ENCODE measurements at places on chromosomes 13 and 19.

DNA sequence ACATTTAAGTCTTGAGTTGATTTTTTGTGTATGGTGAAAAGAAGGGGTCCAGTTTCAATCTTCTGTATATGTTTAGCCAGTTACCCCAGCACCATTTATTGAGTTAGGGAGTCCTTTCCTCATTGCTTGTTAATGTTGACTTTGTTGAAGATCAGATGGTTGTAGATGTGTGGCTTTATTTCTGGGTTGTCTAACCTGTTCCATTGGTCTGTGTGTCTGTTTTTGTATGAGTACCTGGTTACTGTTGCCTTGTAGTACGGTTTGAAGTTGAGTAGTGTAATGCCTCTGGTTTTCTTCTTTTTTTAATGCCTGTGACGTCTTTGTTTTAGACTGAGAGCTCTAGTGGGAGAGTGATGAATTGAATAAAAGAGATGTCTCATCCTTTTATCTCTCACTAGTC is 83.2 kb downstream of the NBEA start:
- DNase-seq, result no peak

DNA sequence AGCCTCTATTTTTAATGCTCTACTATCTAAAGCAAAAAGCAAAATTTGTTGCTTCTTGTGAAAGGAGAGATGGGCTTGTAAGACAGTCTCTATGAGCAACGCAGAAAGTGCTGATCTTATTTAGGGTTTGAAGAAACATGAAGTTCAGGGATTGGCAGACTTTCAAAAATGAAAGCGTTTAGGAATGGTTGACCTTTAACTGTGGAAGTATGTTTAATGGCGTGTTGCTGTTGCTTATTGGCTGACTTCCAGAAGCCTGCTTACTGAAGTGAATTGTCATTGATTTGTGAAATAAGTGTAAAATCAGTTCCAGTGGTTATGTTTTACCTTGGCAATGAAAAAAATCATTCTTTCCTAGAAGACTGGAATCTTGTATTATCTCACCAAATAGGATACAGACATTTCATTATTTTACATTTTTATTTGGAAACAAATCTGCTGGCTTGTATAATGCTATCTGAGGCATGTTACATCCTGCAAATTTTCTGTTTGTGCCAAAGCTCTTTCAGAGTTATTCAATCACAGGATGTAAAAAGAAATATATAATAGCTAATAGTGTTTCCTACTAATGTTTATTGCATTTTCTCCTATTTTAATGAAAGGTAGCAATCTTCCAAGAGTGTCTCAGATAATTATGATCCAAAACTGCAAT is 221.3 kb upstream of the SLITRK6 start:
- DNase-seq, result no peak

DNA sequence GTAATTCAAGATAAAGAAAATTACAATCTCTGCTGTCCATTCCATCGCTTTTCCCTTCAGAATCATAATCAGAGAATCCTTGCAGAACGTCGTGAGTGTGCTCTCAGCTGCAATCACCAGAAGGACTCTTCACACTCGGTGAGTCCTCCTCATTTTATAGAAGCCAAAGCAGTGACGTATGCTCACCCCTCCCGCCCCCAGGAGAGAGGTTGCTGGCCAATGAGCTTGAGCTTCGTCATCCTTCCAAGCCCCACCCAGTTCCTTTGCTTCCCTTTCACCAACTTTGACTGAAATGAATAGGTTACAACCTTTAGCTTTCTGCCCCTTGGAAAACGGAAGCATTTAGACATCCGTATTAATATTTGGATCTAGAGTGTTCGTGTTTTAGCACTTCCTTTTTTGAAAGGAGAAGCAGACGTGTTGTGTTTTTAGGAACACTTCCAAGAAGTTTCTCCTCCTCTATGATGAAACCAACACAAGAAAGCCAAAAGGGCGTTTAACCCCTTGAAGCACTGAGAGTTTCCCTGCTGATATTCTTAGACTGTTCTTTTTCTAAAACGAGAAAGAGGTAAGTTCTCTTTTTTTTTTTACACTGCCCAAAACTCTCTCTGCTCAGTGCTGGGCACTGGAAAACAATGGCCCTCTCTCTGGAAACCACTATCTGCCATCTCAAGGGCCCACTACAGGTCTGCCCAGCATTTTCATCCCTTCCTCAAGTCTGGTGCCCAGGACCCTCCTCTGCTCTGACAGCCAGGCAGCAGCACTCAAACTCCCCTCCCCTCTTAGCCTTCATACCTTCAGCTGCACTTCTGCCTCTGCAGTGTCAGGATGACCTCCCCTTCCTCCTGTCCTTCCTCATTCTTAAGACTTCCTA is 44.3 kb upstream of the CEACAM21 start:
- no peak for DNase-seq

DNA sequence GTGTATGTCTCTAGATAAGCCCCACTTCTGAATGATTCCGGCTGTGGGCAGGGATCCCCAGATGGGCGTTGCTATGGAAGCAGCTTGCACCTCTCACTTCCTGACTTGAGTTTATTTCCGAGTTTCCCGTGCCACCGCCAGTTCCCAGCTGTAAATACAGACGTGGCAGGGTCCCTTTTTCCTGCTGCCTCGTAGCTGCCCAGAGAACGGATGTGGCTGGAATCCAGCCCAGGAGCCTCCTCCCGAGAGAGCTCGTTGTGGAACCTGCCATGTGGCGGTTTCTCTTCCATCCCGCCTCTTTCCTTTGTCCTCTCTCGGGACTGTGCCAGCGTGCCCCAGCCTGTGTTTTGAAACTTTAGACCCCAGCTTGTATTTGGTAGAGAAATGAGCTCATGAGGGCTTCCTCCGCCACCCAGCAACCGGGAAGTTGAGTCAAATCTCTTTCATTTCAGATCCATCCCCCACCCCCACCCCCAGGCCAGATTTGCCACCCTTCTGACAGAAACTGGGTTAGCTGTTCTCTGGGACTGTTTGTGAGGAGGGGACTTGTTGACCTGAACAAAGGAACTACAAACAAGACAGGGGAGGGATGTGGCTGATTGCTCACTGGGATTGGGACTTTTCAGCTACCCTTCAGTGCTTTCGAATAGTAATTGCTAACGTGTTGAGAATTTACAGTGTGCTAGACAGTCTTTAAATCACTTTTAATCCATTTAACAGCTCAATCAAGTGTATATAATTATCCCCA is 96.6 kb downstream of the SIPA1L3 start:
- no peak for DNase-seq

DNA sequence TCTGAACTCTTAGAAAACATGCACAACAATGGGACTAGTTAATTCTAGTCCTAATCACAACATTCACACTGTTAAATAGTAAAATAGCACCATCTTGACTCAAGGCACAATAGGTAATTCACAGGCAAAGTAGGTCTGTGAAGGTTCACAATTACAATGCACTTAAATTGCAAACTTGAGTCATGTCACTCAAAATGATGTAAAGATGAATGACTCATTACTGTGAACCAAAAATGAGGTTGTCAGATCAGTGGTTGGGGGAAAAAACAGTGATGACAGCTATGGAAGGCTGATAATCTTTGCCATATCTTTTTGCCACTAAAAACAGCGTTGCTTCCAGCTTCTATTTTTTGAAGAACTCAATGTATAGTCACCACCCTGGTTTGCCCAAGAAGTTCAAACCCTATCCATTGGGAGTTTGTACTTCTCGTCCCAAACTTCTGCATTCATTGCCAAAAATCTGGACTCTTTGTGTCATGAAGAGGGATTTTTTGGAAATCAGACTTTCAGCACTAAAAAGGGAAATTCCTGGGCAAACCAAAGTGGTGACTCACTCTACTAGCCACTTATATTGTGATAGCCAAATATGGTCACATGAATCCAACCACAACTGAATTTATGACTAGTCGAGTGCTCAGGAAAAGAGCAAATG is 200.9 kb upstream of the TMTC4 start:
- no peak for DNase-seq

- no peak for DNase-seq
These were observed 55.5 kb downstream of the TBC1D4 start for GRCh38 chr13:75426421-75426820.

GRCh38 chr19:14433554-14434501 is 722 bp downstream of the PKN1 start:
- DNase-seq, result no peak

- DNase-seq, result no peak
These were observed 5.6 kb upstream of the KLK13 start for GRCh38 chr19:51070334-51071094.

DNA sequence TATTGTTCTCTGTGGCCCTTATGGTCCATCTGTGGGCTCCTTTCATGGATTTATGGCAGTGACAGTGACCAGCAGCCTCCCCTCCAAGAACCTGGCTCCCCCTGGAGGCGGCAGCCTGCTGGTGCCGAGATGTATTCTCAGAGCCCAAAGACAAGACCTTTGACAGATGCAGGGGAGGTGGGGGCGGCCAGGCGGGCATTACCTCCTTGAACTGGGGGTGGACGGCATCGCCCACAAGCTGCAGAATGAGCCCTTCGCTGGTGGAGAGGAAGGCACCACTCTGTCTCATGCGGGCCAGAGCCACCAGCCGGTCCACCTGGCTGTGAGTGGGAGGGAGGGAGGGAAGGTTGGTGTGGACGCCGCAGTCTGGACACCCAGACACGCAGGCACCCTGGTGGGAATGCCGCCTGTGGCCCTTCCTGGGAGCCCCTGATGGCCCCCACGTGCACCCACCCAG is 6.6 kb downstream of the ISOC2 start:
- DNase-seq, result no peak

DNA sequence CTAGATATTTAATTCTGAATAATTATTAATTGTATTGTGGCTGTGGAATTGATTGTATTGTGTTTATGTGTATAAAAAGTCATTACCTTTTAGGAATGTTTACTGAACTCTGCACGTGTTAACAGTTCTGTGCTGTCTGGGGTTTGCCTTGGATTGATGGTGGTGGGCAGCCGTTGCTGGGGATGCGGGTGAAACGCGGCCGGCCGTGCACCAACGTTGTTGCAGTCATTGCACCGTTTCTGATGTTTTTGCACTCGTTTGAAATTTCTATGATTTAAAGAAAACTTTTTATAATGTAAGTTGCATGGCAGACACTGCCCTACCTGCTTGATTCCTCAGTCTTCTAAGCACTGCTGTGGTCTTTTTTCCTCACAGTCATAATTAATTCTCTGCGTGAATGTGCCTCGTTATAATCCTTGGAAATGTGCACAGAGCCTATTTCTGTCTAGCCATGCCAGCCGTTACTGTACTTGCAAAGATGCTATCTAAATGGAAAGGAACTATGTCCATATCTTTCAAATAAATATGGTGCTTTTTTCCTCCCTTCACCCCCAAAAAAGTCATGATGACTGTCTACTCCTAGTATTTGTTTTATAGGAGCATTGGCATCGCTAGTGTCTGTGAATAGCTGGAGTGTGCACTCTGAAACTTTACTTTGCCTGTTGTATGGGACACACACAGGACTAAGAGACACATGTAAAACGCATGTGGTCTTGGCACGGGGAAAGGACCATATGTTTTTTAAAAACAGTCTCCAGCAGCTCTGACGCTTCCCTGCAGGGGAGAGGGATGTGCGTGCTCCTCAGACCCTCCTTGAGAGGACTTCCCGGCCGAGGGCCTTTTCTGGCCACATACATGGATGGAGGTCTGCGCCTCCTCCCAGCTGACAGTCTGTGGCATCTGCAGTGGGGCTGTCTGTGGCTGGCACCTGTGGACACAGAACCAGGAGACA is 40.7 kb upstream of the MCF2L start:
- no peak for DNase-seq

GRCh38 chr19:19597809-19598306 is 20.6 kb downstream of the PBX4 start:
- no peak for DNase-seq

DNA sequence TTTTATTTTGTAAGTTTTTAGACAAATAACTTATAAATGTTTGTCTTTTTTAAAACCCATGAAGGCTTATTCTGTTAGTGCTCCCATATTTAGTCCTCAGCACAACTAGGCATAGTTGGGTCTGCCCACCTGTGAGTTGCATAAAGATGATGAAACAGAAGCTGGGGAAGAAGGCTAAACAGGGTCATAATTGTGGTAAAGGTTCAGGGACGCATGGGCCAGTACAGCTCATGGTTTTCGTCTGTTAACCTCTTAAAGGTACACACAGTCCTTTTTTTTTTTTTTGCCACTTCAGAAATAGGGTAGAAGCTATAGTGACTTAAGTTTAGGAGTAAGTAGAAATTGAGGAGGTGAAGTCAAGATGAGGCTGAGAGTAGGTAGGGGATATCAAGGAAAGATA is 58.3 kb downstream of the TM9SF2 start:
- DNase-seq, result no peak

DNA sequence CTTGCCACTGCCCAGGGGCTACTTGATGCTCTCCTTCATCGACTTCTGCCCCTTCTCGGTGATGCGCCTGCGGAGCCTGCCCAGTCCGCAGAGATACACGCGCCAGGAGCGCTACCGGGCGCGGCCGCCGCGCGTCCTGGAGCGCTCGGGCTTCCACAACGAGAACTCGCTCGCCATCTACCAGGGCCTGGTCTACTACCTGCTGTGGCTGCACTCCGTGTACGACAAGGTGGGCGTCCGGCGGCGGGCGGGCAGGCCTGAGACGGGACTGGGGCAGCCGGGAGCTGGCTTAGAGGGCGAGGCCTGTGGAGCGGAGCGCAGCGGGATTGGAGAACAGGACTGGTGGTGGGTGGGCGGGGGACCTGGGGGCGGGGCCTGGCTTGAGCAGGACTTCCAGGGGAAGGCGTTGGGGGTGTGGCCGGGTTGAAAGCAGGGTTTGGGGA is 12.7 kb upstream of the PSMD8 start:
- DNase-seq, result peak; percentile 46

DNA sequence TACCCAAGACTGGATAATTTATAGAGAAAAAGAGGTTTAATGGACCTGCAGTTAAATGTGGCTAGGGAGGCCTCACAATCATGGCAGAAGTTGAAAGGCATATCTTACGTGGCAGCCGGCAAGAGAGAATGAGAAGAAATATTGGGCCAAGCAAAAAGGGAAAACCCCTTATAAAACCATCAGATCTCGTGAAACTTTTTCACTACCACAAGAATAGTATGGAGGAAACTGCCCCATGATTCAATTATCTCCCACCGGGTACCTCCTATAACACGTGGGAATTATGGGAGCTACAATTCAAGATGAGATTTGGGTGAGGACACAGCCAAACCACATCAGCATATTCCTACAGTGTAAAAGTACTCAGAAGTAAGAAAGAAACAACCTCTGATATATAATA is 4.7 kb upstream of the KBTBD7 start:
- DNase-seq, result no peak

GRCh38 chr13:111852725-111853518 is 214.0 kb upstream of the SOX1 start:
- no peak for DNase-seq

DNA sequence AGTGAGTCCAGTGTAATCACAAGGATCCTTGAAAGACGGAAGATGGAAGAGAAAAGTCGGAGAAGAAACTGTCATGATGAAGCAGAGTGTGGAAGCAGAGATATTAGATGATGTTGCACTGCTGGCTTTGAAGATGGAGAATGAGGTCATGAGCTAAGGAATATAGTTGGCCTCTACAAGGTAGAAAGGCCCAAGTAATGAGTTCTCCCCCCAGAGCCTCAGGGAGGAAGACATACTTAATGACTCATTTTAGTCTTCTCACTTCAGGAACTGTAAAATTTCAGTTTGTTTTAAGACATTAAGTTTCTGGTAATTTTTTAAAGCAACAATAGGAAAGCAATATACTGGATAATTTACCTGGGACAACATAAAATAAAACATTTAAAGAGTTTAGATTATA is 1331.5 kb upstream of the PCDH20 start:
- DNase-seq, result no peak

GRCh38 chr13:97390941-97391600 is 42.9 kb upstream of the RAP2A start:
- DNase-seq, result no peak

GRCh38 chr13:37602733-37603381 is 4.3 kb upstream of the POSTN start:
- DNase-seq, result no peak
